ENCODE measurements at places on chromosomes 2 and 18.

GRCh38 chr2:25576596-25576995 lies 96.8 kb downstream of the DTNB start:
- no peak for DNase-seq

DNA sequence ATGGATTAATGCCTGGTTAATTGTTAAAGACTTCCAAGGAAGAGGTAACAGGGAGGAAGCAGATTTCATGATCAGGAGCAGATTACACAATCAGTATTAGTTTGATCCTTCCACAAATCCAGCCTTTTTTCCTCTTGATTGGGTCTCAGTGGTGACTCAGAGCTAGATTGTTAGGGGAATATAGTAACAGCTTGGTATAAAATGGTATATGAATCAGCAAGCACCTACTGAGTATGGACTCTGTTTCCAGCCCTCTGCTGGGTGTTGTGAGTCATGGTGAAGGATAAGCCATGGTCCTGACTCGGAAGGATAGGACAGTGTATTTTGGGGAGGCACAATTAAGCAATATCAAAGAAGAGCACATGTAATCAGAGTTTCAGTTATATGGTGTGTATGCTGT lies 272.4 kb upstream of the DPP10 start:
- DNase-seq, result peak; percentile 55

DNA sequence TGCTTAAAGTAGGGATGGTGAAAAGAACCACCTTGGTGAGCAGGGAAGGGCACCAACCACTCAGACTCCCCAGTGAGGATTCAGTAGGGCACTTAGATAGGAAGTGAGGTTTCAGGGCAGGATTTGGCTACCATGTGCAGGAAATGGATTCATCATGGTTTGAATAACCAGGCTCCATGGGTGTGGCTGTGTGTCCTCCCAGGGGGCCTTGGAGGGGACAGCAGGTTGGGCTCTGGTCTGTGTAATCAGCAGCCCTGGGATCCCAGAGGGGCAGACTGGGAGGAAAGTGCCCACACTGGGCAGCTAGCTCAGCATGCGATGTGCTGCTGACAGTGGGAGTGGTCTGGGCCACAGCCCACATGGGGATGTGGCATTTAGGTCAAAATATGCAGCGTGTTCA lies 224.6 kb downstream of the CELF4 start:
- DNase-seq, result no peak

GRCh38 chr2:70715071-70715985 lies 52.7 kb downstream of the ADD2 start:
- DNase-seq, result no peak
